Stimulated activated CD8-positive, alpha-beta memory T cell treated with anti-CD3 and anti-CD28 coated beads, Interleukin-15, amount 100 ng/mL, for 4 hours (primary cell): ENCODE measurements at places on chromosomes 3 and 15.

DNA sequence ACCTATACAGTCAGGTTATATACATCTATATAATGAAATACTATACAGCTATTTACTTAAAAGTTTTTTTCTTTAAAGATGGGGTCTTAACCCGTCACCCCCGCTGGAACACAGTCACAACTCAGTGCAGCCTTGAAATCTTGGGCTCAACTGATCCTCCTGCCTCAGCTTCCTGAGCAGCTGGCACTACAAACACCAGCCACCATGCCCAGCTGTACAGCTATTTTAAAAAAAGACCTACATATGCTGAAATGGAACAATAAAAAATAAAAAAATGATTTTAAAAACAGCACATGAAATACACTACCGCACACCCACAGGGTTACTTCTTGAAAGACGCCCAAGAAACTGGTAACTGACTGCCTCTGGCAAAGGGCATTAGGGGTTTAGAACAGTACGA lies 3.8 kb downstream of the NCBP2 start:
- no peak for DNase-seq

GRCh38 chr15:70101459-70102113 lies 3.9 kb upstream of the TLE3 start:
- no peak for DNase-seq

- no peak for DNase-seq
Observed at GRCh38 chr15:90178468-90179435, 22.4 kb upstream of the SEMA4B start.

GRCh38 chr3:170732660-170733245 lies 137.2 kb downstream of the RPL22L1 start:
- DNase-seq, result no peak
